ENCODE measurements at places on chromosomes 3 and 15.

DNA sequence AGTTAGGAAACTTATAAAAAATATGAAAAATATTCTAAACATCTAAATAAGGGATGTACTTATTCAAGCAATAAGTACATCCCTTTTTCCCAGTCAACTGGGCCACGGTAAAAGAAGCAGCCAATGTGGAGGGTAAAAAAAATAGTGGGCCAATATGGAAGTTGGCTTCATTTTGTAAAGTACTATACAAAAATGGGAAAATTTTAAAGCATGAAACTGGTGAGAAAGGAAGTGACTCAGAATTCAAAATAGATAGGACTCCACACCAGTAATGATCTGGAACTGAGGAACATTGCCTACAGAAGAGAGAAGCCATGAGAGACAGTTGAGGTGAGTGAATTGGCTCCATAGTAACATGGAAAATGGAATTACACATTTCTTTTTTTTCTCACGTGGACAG lies 108.9 kb downstream of the FNDC3B start:
- no peak for DNase-seq

DNA sequence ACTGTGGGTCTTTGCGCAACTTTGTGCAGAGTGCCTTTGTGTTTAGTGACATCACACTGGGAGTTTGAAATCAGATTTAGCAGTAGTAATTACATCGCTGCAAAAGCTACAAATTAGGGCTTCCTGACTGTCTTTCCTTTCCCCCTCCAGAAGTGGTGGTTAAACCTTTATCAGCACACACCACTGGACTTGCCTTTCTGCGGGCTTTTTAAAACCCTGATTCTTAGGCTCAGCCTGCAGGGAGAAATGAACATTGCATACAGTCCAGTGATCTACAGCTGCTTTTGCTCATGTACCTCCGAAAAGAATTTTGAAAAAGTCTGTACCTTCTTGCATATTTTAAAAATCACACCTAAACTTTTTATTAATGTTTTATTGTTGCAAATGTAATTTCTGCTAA lies 219.7 kb upstream of the NAALADL2 start:
- no peak for DNase-seq

GRCh38 chr15:69748131-69748530 lies 295.5 kb downstream of the RPLP1 start:
- DNase-seq: no peak

- no peak for DNase-seq
These were observed 424.5 kb downstream of the SOX2 start for GRCh38 chr3:182136008-182136910.

DNA sequence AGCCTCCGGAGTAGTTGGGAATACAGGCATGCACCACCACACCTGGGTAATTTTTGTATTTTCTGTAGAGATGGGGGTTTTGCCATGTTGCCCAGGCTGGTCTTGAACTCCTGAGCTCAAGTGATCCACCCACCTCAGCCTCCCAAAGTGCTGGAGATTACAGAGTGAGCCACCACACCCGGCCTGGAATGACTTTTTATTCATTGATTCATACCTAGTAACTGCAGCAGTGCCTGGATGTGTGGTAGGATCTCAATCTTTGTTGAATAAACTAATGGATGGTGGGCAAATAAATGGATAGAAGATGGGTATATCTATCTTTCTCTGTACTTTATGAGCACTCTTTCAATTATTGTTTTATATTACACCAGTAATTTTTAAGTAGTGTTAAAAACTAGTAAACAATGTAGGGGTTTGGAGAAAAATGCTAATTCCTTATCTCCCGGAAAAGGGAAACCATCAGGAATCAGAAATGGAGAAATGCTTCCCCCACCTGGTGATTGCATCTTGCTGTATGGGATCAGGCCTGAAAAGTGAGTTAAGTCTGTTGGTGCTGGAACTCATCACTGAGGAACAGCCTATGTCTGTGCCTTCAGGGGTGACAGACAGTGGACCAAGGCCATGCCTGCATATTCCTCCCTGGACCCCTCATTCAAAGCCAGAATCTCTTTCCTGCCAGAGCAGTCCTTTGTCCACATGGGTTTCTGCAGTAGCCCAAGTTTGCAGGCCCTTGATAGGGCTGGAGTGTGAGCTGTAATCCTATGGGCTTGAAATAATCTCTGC lies 161.0 kb upstream of the CTDSPL start:
- DNase-seq: no peak

DNA sequence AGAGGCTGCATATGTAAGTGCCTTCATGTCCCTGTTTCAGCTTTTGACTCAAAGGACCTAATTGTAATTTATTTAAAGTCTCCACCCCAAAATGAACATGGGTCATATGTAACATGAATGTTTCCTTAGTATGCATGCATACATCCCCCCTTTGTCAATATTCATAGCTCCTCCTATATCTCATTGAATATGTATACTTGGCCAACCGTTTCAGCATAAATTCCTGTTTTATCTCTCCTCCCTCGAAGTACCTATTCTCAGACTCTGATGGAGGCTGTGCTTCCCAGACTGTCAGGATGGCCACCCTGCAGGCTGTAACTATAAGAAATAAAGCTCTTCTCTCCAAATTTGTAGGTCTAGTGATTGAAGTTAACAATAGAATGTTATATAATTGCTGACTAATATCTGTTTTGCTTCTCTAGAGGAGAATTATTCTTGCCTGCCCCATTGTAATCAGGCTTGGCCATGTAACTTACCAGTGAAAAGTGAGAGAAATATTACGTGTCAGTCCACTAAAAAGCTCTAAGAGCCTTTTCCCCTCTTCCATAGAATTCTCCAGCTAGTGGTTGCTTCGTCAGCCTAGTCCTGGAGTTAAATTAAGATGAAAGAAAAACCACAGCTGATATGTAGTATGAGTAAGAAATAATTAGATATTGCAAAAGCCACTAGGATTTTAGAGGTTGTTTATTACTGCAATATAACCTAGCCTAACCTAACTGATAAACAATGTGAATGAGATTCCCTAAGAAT lies 245.1 kb downstream of the ZNF385D start:
- DNase-seq: no peak

DNA sequence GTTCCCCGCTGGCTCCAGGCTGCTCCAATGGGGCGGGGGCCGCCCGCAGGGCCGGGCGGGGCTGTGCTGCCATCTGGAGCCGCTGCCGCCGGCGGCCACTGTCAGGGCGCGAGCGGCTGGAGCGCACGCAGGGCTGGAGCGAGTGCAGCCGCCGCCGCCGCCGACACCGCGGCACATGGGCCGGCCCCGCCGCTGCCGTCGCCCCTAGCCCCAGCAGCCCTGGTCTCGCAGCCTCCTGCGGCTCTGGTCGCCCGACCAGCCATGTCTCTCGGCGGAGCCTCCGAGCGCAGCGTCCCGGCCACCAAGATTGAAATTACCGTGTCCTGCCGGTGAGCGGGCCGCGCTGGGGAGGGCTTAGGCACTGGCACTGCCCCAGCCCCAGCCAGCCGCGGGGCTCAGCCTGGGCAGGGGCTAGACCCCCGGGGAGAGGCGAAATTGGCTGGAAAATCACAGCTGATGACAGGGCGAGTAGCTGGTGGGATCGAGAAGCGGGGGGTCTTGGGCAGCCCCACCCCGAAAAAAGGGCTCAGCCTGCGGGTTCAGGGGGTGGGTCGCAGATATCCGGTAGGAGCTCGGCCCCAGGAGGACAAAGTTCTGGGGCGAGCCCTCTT lies at the start of gene CPNE9:
Gene CPNE9, plus strand, starts transcription at position 98 of the 611 bp plus-strand sequence. Its CDS starts 164 bp downstream, at position 262.
- DNase-seq: no peak

- no peak for DNase-seq
These were observed 127.2 kb downstream of the GHSR start for GRCh38 chr3:172321035-172321434.

GRCh38 chr3:160869825-160870224 lies 113.8 kb downstream of the PPM1L start:
- DNase-seq: no peak

DNA sequence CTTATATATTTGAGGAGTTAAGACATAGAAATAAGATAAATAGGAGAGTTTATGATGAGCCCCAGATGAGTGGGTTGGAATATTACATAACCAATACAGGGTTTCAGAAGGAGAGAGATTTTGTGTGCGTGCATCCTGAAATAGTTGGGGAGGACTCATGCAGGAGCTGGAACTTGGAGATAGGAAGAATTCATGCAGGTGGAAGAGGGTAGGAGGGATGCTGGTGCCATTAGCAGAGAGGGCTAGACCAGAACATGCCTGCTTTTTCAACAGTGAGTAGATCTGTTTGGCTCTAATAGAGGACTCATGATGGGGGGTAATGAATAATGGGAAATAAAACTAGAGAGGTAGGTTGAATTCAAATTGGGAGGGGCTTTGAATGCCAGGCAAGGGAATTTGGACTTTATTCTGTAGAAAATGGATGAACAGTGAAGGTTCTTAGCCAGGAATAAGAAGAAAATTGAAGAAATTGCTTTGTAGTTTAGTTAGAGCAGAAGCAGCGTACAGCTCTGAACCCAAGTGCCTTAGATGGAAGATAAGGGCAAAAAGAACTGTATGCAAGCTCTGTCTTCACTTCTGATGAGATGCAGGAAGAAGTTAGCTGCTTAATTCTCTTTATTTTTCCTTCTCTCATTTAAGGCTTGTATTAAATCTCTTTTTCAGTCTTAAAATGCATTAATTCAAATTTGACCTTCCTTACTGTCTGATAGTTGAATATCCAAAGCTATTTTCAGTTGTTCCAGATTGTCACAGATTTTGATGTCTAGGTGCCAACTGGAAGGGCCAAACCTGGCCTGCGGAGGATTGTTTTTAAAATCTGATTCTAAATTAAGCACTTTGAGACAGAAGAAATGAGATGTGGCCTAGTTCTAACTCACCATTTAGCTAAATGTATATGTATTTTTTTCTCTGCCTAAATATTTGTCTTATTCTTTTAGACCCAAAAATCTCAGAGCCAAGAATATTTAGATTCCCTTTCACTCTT lies 86.3 kb downstream of the PPM1L start:
- DNase-seq: no peak

GRCh38 chr15:101131489-101132389 lies 120.1 kb downstream of the CHSY1 start:
- no peak for DNase-seq
